CD4-positive, alpha-beta T cell treated with Interleukin-10 for 1 hour (primary cell): ENCODE measurements at places on chromosomes 16 and 17.

DNA sequence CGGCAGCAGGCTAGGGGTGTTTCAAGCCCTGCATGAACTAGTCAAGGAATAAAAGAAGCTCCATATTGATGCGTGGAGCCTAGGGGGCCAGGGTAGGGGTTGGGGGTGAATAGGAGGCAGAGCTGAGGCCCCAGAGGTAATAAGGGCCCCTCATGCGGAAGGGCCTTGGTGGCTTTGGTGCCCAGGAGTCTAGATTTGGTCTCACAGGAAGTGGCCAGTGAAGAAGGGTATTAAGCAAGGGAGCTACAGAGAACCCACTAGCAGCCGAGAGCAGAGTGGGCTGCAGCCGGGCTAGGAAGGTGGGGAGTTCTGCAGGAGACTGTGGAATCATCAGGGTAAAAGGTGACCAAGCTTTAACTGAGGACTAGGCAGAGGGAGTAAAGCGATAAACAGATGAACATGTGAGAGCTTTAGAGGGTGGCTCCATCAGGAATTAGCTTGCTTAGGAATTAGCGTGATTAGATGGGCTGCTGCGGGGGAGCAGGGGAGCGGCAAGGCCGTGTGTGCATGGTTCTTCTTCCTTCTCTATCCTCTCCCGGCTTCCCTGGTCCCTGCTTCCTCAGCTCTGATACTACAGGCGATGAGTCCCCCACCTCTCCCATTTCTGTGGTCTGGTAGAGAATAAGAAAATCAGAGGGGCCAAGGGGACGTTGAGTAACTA is 9.8 kb downstream of the GNGT2 start:
- no peak for DNase-seq

DNA sequence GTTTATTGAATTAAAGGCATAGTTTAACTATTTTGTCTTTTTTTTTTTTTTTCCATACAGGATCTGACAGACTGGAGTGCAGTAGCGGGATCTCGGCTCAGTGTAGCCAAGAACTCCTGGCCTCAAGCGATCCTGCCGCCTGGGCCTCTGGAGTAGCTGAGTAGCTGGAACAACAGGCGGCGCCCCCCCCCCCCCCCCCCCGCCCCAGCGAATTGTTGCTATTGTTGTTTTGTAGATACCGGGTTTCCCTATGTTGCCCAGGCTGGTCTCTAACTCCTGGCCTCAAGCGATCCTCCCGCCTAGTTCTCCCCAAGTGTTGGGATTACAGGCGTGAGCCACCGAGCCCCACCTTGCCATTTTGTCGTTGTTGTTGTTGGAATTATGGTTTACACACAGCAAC is 1.3 kb upstream of the CENPV start:
- DNase-seq: no peak

DNA sequence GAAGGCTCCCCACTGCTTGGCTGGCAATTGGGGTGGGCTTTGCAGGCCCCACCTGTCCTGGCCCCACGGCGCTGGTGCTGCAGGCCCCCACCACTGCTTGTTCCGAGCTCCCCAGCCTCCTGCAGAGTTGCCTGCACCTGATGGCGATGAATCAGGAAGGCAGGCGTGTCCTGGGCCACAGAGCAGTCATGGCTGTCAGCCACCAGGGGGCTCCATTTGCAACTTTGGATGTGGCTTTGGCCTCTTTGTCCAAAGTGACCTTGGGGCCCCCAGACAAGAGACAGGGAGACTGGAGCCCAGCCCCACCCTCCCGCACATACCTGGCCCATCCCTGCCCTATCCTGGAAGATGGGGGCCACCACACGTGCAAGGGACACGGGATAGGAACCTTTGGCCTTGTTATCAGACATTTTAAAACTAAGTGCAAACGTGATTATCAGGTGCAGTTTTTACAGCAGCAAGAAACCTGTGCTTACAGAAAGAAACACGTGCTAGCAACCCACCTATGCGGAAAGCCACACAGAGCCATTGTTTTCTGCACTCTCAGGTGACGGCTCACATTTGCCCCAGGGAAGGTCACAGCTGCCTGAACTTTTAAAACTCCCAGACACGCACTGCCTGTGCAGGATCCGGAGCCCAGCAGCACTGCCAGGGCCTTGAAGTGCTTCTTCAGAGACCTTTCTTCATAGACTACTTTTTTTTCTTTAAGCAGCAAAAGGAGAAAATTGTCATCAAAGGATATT is at the start of gene DNASE1:
Gene DNASE1, plus strand, starts transcription at position 443 of the 743 bp plus-strand sequence. CDS start 683 bp downstream, outside the sequence.
- peak; percentile 60 for DNase-seq

GRCh38 chr16:11511801-11512200 is 74.9 kb downstream of the LITAF start:
- DNase-seq: no peak

DNA sequence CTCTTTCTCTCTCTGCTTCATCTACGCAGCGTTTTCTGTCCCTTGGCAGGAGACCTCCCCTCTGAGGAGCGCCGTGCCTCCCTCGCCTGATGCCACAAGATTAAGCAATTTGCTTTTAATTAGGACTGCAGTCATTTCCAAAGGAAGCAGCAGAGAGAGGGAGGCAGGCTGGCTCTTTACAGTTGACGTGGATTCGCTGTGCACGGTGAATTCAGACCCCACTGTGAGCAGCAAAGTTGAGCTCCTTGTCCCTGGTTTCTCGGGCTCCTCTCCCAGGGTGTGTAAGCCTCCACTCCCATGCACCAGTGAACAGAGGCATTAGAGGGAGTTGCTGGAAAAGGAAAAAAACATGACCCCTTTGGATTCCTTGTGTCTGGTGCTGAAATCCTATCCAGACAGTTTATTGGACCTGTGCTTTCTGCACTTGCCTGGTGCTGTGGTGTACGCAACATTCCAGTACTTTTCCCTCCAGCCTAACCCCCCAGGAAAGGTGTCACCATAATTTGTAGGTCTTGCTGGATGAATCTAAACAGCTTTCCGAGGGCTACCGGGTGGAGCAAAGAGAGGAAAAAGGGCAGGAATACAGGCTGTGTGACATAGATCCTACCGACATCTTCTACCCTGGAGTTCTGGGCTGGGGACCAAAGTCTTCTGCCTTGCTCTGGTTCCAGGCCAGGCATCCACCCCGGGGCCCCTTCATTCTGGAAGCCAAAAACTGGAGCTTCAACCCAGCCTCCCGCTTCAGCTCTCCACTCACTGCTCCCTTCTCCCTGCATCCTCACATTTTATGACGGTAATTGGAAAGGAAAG is 171.0 kb downstream of the MAF start:
- no peak for DNase-seq

- DNase-seq: no peak
These were observed 873 bp downstream of the SETD1A start for GRCh38 chr16:30958175-30959079.

DNA sequence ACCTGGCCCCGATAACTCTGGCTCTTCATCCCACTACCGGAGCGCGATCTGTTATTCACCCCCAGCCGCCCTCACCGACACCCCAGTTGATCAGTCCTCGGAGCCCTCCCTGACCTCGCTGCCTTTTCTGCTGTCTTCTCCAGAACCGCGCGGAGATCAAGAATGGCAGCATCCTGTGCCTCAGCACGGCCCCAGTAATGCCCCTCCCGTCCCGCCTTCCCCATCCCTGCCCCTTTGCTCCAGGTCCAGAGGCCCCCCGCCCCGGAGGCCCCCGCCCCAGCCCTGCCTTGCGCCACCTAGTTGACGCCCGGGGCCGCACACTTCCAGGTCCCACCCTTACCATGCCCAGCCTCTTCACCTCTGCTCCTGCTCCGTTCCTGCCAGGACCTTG is 872 bp downstream of the ELMO3 start:
- no peak for DNase-seq

- DNase-seq: no peak
These were observed 484.0 kb upstream of the ERCC4 start for GRCh38 chr16:13435873-13436474.

DNA sequence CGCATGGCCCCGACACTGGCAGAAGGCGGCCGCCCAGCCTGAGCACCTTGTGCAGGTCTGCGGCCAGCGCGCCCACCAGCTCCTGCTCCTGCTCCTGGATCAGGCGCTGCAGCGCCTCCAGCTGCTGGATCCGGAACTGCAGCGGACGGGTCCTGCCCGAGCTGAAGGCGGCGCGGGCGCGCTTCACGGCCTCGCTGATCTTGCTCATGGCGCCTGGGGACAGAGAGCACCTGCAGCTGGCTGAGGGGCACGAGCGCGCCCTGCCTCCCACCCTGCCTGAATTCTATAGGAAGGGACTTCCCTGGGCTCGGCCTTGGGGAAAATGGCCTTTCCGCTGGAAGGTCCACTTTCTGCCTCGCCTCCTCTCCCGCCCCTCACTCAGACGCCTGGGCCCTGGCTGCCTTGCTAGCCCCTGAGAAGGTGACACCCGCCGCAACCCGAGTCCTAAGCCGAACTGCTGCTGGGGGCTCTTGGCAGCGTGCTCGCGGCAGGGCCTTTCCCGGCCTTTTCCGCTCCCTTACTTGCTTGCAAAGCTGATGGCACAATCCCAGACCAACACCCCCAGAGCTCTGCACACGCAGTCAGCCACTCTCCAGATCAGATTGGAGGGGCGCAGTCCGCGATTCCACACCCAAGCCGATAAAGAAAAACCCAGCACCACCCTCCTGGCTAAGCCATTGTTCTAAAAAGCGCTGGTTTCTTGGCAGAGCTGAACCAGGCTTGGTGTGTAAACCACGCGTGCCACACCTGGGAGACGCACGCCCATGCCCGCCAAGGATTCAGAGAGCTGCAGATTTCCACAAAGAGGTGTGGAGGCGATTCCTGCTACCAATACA is 3.0 kb downstream of the ALDH3A1 start:
- peak; percentile 83 for DNase-seq
